Stimulated activated naive CD4-positive, alpha-beta T cell treated with Interleukin-2 at 50 U/mL for 16 hours (primary cell): ENCODE measurements at places on chromosomes 4 and X.

DNA sequence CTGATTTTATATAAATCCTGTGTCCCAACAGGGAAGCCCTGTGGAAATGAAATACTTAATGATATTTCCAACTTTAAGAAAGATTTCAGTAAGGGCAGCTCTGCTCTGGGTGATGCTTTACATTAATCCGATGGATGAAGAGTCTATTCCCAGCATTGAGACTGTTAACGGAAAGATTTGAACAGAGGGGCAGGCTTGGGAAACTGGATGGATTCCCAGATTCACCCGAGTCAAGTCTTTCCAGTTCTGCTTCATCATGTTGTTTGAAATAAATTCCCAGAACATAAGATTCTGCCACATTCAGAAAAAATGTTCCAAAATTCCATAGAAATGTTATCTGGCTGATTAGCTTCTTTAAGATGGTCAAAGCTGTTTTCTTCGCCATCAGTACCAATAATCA is 246.0 kb downstream of the FBXW7 start:
- no peak for DNase-seq

DNA sequence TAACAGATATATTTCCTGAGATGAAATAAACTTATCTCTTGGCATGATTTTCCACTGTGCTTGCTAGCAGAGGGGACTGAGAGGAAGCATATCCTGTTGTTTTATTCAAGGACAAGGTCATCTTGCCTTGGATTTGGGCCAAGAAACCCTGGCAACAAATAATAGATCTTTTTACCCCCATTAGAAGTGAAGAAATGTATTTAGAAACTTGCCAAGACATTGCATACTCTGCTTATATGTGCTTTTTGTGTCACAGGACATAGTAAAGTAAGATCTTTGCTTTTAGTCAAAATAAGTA is 170.2 kb downstream of the RAPGEF2 start:
- no peak for DNase-seq

DNA sequence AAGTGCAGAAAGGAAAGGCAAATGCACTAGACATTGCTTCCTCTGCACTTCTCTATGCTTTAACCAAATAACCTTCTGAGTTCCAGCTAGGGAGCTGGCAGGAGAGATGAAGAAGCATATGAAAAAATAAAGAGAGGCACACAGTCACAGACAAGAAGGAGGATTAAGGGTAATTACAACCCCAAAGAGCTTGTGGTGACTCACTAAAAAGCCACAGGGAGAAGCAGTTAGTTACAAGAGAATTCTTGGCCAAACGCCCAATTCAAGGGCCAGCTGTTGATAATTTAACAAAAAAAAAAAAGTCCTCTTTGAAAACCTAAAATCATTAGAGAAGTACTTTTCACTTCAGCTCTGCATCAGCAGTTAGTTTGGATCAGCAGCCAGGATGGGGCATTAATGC is 478.0 kb downstream of the KCNIP4 start:
- no peak for DNase-seq

- DNase-seq = no peak
Observed at GRCh38 chr4:140018931-140019618, 134.9 kb downstream of the MAML3 start.

- no peak for DNase-seq
Observed at GRCh38 chr4:75898536-75898935, 3.7 kb downstream of the PPEF2 start.

DNA sequence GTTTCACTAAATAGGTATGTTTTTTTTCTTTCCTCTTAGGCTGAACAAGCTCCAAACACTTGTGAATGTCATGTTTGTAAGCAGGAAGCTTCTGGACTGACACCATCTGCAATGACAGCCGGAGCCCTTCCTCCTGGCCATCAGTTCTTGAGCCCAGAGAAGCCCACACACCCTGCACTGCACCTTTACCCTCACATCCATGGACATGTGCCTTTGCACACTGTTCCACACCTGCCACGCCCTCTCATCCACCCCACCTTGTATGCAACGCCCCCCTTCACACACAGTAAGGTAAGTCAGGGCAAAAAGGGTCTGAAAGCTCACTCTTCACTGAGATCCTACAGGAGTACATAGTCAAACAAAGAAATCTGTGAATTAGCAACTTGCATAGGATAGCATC is 84.1 kb downstream of the TNIP2 start:
- DNase-seq = no peak

DNA sequence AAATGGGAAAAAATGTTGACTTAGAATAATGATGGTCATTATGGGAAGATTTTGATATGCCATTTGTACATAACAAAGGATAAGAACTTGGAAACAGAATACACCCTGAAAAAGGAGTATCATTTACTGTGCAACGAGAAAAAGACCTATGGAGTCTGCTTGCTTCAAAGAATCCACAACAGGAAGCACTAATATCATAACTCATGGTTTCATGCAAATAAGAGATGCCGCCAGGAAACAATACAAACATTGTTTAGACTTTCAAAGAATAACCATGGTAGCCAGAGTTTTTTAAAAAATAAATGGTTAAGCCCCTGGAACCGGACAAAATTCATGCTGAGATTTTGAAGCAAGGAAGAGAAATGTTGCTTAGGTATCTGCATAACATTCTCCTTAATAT is 139.9 kb upstream of the ETNPPL start:
- DNase-seq = no peak

- no peak for DNase-seq
Observed at GRCh38 chr4:65019775-65020174, 610.5 kb upstream of the TECRL start.

- no peak for DNase-seq
Observed at GRCh38 chr4:38728631-38729141, 54.1 kb downstream of the TLR10 start.

DNA sequence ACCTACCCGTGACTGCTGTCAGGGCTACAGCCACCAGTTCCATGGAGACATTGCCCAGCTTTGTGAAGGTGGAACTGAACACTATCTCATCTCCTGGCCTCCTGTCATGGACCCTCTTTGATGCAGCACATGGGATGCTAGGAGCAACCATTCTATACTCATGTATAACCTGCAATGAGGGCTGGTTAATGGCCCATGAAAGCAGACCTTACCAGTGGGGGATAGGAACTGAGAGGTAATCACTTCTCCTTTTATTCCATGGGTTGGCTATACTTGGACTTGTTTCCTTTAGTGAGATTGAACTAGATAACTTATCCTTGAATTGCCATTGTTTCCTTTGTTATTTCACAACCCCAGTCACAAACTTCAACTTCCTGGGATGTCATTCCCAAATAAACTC is 310.6 kb downstream of the BMPR1B start:
- DNase-seq = no peak

- no peak for DNase-seq
Observed at GRCh38 chr4:110635163-110635865, 12.4 kb upstream of the PITX2 start.

GRCh38 chrX:149527705-149528104 is 13.1 kb upstream of the EOLA1 start:
- peak; percentile 4 for DNase-seq

DNA sequence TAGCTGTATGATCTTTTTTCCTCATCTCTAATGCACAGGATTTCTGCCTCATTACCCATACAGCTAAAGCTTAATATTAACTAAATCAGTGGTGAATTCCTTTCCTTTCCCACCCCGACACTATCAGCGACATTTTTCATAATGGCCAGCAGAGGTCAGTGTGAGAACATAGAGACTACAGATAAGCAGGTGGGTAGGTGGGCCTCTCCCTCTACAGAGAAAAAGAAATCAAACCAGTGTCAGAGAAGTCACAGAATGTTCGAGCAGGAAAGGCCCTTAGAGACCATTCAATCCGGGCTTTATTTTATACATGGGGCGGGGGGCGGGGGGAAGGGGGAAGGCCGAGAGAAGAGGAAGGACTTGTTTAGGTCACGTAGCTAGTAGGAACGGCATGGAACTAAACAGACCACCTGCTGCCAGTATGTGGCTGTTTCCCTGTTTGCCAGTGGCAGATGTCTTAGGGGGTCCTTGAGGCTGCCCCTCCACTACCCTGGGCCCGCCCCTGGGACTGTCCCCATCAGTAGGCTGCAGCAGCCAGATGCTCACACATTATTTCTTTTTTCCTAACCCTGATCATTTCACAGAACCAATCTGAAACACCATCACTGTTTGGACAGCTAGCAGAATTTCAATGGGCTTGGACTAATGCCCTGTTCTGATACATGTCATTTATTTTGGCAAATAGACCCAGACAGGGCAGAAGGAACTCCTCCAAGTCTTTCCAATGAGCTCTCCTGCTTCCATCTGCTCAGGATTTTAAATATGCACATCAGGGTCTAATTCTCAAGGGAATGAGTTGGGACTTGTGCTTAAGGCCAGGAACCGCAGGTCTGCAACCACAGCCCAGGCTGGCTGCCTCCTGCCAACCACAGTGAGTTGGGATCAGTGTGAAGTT is 133.4 kb downstream of the ATG4A start:
- DNase-seq = no peak

GRCh38 chr4:2907706-2908293 is 55.4 kb downstream of the NOP14 start:
- no peak for DNase-seq

GRCh38 chrX:117196481-117196880 is 733.7 kb upstream of the CT83 start:
- no peak for DNase-seq

GRCh38 chrX:41789374-41789773 is 65.4 kb downstream of the GPR82 start:
- no peak for DNase-seq

- DNase-seq = no peak
Observed at GRCh38 chr4:127179256-127180087, 453.3 kb upstream of the INTU start.

DNA sequence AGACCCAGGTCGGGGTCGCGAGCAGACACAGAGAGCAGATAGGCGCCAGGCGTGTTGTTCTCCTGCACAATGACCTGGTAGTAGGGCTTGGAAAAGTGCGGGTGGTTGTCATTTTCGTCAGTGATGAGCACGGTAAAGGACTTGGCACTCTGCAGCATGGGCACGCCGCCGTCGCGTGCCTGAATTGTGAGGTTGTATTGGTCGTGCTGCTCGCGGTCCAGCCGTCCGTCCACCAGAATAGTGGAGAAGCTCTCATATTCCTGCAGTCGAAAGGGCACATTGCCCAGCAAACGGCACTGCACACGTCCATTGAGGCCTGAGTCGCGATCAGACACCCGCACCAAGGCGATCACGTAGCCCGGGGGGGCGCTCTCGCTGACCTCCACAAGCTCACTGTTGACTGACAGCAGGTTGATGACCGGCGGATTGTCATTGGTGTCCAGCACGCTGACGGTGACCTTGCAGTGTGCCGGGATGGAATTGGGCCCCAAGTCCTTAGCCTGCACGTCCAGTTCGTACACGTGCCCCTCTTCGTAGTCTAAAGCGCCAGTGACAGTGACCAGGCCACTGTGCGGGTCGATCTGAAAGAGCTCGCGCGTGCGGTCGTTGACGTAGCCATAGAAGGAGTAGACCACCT is 2.8 kb downstream of the PCDH19 start:
- no peak for DNase-seq

- DNase-seq = no peak
Observed at GRCh38 chrX:130561930-130562329, 160.1 kb downstream of the RBMX2 start.

DNA sequence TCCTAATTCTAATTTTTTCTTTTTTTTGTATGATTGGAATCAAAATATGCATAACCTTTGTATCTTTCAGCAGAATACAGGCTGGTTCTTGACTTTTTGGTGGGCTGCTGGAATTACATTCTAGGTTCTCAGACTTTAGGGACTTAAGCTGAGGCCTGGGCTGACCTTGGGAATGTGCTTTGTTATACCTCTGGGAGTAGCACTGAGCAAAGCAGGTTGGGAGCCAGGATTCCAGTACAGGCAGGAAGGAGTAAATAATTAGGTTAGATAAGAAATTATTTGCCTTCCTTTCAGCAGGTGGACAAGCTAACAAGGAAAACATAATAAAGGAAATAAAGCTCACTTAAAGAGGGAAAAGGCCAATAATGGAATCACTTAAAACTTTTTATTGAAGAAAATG is 49.9 kb upstream of the SLC4A4 start:
- DNase-seq = no peak
